ENCODE measurements at places on chromosomes 12 and 14. TPM values are rescaled to one million over a fixed set of nuclear protein-coding genes. Genes with fewer than 3 reads are reported as not detected.

Gene TAS2R9
- total RNA-seq = not detected

Gene CLECL1
- not detected for total RNA-seq

Gene CHGA
- not detected for total RNA-seq

Gene KRT4
- total RNA-seq = not detected

Gene AMN
- total RNA-seq = 4.3 TPM

Gene WNT1
- not detected for total RNA-seq

Gene DPPA3
- not detected for total RNA-seq

Gene KCNK10
- not detected for total RNA-seq

Gene ALG10B
- 2.7 TPM for total RNA-seq

Gene ARHGAP9
- total RNA-seq = 2.7 TPM

Gene C12orf54
- total RNA-seq = not detected

Gene REP15
- 1.4 TPM for total RNA-seq

Gene DLGAP5
- total RNA-seq = not detected

Gene CTSG
- total RNA-seq = not detected

Gene GPR65
- total RNA-seq = 0.13 TPM

Gene OVCH1
- not detected for total RNA-seq

Gene GDF3
- total RNA-seq = not detected

Gene PIWIL1
- not detected for total RNA-seq

Gene RILPL1
- total RNA-seq = 65.3 TPM

Gene SIX6
- 0.32 TPM for total RNA-seq

Gene NCKAP5L
- total RNA-seq = 10.4 TPM

Gene FOXG1
- total RNA-seq = not detected

Gene BCL2L14
- total RNA-seq = not detected

Gene KRT82
- total RNA-seq = not detected

Gene SLC10A1
- total RNA-seq = 0.22 TPM

Gene PIP4P1
- 38.5 TPM for total RNA-seq

Gene METTL25
- 13.0 TPM for total RNA-seq

Gene FLRT2
- total RNA-seq = 7.1 TPM

Gene LPCAT3
- total RNA-seq = 19.4 TPM

Gene NPAS3
- 0.82 TPM for total RNA-seq

Gene LRRC9
- not detected for total RNA-seq

Gene CLEC2B
- 3.1 TPM for total RNA-seq

Gene KLHL42
- total RNA-seq = 5.3 TPM

Gene BCL11B
- total RNA-seq = 0.05 TPM

Gene STYX
- total RNA-seq = 22.8 TPM

Gene MUCL1
- total RNA-seq = not detected

Gene CRIP2
- 31.4 TPM for total RNA-seq

Gene TAS2R43
- total RNA-seq = not detected

Gene SLC35F4
- total RNA-seq = not detected

Gene TMTC1
- 83.5 TPM for total RNA-seq

Measured in gastrocnemius medialis (tissue), 4 donors.